ENCODE measurements at places on chromosomes 2 and 18.

GRCh38 chr2:214587442-214587841, 176.6 kb downstream of the VWC2L start:
- no peak for DNase-seq

GRCh38 chr2:53865962-53866361, 6.2 kb upstream of the GPR75 start:
- DNase-seq, result no peak

GRCh38 chr2:134035605-134036370, 218.1 kb upstream of the MGAT5 start:
- no peak for DNase-seq

DNA sequence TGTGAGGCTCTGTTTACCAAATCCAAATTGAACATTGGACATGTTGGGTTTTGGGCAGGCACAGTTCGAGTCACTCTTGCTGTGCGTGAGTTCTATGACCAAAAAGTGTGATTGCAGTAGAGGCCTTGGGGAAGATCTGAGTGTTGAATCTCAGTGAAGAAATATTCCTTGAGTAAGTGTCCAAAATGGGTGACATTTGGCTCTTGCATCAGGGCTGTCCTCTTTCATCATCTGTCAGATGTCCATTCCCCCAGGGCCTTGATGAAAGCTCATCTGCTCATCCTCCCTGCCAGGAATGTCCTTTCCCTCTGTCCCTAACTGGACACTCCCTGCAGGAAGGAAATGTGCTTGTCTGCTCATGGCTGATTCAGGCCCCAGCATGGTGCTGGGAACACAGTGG, 6.4 kb upstream of the SFTPB start:
- DNase-seq, result no peak

DNA sequence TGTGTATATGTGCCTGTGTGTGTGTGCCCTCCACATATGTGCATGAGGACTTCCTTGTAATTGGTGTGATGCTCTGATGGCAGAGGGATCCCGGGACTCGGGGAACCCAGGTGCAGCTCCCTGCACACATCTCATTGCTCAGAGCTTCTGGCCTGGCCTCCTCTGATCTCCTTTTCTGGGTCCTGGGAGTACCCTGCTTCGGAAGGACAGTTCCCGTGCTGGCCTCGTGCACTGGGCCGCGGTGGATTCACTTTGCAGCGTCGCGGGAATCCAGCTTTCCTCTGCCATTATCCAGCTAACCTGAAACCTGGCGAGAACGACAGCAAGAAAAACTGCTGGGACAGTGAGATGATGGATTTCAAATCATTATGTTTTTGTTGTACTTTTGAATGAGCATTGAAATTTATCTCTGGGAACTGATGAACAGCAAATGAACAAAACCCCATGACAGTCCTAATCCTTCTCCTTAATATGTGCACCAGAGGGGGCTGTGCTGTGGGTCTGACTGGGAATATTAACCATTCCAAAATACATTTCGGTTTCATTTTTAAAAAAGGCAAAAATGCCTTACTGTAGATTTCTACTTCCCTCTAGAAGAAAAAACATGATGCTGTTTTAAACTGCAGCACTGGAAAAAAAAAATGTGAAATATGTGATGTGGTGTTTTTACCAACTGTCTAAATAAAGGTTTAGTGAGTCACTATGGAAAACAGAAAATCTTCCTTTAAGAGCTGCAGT, 78.2 kb downstream of the PTGR3 start:
- DNase-seq, result peak; percentile 31

DNA sequence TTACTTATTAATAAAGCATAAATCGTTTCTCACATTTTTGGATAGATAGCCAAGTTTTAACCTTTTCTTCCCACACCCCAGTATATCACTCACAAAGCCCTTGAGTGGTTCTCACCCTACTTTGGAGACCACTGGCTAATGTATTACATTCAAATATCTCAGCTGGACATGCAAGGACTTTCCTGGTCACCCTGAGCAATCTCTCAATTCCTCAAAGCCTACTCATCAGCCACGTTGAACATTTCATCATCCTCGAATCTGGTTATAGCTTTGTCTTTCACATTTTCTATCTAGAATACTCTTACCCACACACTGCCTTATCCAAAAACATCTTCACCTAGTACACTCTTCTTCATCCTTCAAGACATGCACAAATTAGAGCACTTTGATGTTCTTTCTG, 71.1 kb upstream of the MAPRE2 start:
- no peak for DNase-seq

DNA sequence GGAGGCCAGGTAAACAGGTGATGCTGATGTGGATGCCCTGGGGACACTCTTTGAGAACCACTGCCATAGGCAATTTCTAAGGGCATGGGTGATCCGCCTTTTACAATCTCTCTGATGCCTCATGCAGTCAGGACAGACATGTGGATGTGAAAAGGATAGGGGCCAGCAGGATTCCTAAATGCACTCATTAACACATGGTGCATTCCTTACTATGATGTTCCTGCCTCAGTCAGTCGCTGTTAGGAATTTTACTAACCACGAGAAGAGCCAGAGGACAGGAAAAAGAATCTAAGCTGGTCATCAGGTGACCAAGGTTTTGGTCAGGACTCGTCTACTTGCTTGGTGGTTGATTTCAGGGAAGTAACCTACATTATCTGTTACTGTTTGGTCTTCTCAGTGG, 191.0 kb downstream of the ARL4C start:
- no peak for DNase-seq

GRCh38 chr2:43854671-43855070, 15.9 kb downstream of the ABCG8 start:
- no peak for DNase-seq

GRCh38 chr18:60147323-60147722, 225.3 kb downstream of the MC4R start:
- no peak for DNase-seq

GRCh38 chr2:20451341-20451740, 4.5 kb downstream of the RHOB start:
- no peak for DNase-seq

DNA sequence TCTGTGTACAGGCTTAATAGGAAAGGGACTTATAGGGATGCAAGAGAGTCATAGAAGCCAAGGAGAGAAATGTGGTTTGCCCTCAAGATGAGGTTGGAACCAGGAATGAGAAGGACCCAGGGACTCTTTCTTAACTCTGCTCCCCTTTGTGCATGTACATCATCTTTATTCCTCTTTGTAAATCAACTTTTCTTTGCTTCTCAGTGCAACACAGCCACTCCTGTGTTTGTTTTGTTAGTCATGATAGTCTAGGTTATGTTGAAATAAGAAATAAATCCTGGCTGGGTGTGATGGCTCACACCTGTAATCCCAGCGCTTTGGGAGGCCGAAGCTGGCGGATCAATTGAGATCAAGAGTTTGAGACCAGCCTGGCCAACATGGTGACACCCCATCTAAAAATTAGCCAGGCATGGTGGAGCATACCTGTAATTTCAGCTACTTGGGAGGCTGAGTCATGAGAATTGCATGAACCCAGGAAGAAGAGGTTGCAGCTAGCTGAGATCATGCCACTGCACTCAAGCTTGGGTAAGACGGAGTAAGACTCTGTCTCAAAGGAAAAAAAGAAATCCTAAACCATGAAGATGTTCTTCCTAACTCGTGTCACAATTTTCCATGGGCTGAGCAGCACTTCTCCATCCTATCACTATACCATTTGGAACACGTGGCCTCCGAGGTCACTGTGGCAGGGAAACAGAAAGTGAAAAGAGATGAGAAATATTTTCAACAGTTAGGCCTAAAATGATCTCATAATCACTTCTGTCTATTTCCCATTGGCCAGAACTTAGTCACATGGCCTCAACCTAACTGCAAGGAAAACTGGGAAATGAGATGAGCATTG, 73.0 kb upstream of the TMEM17 start:
- no peak for DNase-seq

- no peak for DNase-seq
These were observed 2.1 kb downstream of the DOCK10 start for GRCh38 chr2:225040142-225040541.

DNA sequence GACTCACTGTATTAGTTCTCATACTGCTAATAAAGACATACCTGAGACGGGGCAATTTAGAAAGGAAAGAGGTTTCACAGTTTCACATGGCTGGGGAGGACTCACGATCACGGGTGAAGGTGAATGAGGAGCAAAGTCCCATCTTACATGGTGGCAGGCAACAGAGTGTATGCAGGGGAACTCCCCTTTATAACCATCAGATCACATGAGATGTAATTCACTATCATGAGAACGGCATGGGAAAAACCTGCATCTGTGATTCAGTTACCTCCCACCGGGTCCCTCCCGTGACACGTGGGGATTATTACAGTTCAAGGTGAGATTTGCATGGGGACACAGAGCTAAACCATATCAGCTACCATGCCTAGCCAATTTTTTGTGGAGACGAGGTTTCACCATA, 168.2 kb downstream of the NEDD4L start:
- no peak for DNase-seq

GRCh38 chr18:59740141-59740540, 42.9 kb upstream of the CCBE1 start:
- DNase-seq, result no peak

- DNase-seq, result no peak
These were observed 326.1 kb downstream of the RNF144A start for GRCh38 chr2:7243276-7243675.

GRCh38 chr2:238971318-238972145, 123.6 kb downstream of the TWIST2 start:
- no peak for DNase-seq

- DNase-seq, result no peak
These were observed 83.4 kb upstream of the CYP20A1 start for GRCh38 chr2:203155406-203155805.

GRCh38 chr2:130183512-130184373, 1.7 kb downstream of the MZT2B start:
- peak; percentile 41 for DNase-seq

DNA sequence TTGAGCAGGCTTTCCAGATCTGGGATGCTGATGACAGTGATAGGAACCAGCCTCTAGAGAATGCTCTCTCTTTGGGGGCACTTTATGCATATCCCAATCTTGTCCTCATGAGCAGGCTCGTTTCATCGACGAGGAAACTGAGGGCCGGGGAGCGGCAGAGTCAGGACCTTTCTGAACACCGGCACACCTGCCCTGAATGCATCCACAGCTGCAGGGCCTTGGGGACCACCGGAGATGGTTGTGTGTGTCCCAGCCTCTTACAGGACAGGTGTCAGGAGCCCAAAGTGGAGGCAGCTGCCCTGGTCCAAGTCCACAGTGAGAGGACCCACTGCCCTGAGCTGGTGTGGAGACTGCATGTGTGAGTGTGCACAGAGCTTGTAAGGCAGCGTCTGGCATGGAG, 47.6 kb upstream of the FAHD2A start:
- no peak for DNase-seq

- peak; percentile 56 for DNase-seq
These were observed 58.5 kb downstream of the ADD2 start for GRCh38 chr2:70709275-70710037.

DNA sequence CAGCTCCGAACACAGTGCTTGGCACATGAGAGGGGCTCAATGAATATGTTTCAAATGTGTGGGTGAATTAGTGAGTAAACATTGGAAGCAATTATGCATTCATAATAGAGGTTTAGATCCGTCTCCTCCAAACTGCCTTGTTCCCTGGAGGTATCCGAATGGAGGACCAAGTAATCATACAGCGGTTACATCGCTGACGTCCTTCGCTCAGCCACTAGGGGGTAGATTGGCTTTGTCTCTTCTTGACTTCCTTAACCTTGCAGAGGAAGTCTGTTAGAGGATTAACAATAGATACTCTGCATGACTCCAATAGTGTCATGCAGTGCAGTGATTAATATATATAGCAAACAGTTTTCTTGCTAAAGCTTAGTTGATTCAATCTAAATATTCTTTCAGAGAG, 517.0 kb downstream of the PTPRM start:
- peak; percentile 16 for DNase-seq

DNA sequence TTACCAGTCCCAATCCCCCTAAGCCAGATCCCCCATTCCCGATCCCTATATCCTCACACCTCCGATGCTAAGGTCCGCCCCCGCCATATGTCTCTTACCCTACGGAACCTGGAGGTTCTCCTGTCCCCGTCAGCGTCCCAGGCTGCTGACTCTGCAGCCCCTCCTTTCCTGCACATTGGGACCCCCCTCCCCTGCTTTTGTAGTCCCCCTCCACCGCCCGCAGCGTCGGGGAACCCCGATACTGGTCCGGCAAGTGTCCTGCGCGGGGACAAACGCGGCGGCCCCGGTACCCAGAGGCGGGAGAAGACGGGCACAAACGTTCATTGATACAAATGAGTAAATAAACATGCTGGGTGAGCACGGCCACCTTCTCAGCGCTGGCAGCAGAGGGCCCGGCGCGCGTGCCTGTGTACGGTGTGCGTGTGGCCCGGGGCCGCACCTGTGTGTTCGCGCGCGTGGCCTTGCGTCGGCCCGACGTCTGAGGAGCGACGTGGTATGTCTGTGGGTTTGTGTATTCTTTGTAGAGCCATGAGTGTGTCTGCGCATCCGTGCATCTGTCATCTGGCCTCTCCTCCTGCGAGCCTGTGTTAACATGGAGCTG, 2.0 kb upstream of the CYP26B1 start:
- no peak for DNase-seq

GRCh38 chr2:142629193-142629592, 248.3 kb upstream of the KYNU start:
- no peak for DNase-seq

- peak; percentile 15 for DNase-seq
These were observed 45.6 kb downstream of the RAMP1 start for GRCh38 chr2:237904831-237905599.

GRCh38 chr2:120814352-120814751, 78.7 kb downstream of the GLI2 start:
- DNase-seq, result no peak

- no peak for DNase-seq
These were observed 6.4 kb downstream of the PSME4 start for GRCh38 chr2:53964257-53964952.

DNA sequence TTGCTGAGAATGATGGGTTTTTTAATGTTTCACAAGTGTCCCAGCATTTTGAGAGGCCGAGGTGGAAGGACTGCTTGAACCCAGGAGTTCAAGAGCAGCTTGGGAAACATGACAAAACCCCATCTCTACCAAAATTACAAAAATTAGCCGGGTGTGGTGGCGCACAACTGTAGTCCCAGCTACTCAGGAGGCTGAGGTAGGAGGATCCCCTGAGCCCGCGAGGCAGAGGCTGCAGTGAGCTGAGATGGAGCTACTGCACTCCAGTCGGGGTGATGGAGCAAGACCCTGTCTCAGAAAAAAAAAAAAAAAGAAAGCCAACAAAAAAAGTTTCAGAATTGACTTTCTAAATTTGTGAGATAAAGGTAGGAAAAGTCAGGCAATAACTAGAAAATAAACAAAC, 8.7 kb downstream of the TFCP2L1 start:
- no peak for DNase-seq

DNA sequence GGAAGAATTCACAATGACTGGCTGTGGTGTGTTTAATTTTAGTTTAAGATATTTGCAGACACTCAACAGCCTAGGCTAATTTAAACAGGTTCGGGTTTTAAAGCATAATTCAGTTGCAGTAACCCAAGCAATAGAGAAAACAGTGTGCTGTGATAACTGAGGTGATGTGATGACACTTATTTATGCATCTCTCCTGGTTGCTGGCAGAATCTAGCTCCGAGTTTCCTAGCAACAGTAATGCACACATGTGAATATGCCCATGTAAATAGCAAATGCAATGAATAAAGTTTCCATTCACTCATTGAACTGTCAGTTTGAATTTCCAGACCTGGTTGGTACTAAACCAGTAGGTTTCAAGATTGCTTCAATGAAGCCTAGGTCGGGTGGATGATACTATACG, 426.5 kb downstream of the TMX3 start:
- no peak for DNase-seq

GRCh38 chr2:101895819-101896322, 95.9 kb upstream of the IL1R2 start:
- DNase-seq, result no peak

- DNase-seq, result no peak
These were observed 5.4 kb downstream of the TGFBRAP1 start for GRCh38 chr2:105324101-105324500.

GRCh38 chr18:35889677-35890076, 82.8 kb upstream of the RMP24 start:
- DNase-seq, result no peak
